ENCODE measurements at places on chromosomes 7 and 10. TPM values are rescaled to one million over a fixed set of nuclear protein-coding genes. Genes with fewer than 3 reads are reported as not detected.

Gene ASB10
- not detected for total RNA-seq

Gene GTPBP4
- 67.5 TPM for total RNA-seq

Gene MARVELD1
- 75.4 TPM for total RNA-seq

Gene EVX1
- 1.4 TPM for total RNA-seq

Gene CCDC172
- total RNA-seq: not detected

Gene ZPBP
- total RNA-seq: not detected
